ENCODE measurements at places on chromosomes 13 and 19.

GRCh38 chr13:76790980-76791819 is 95.0 kb downstream of the KCTD12 start:
- no peak for DNase-seq

DNA sequence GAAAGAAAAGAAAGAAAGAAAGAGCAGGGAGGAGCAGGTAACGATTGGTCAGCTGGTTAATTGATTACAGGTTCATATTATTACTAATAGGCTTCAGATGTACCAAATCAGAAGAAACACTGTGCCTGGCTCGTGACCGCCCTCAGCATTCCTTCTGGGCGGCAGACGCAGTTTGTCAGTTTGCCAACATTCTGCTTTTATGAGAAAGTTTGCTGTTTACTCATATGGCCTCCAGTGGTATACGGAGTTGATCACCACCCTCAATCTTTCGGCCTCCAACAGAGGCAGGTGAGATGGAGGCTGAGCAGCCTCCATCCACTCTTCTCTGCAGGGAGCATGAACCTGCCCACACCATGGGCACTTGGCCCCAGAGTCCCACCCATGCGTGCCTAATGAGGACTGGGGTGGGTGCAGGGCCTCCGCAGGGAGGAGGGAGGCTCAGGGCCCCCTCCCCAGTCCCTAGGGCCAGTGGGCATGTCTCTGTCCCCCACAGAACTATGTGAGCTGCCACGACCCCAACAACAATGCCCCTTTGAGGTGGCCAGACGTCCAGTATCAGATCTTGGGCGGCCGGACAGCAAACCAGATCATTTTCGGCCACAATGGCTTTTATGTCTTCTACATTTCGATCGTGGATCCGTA is 8.8 kb downstream of the PRR22 start:
- no peak for DNase-seq

DNA sequence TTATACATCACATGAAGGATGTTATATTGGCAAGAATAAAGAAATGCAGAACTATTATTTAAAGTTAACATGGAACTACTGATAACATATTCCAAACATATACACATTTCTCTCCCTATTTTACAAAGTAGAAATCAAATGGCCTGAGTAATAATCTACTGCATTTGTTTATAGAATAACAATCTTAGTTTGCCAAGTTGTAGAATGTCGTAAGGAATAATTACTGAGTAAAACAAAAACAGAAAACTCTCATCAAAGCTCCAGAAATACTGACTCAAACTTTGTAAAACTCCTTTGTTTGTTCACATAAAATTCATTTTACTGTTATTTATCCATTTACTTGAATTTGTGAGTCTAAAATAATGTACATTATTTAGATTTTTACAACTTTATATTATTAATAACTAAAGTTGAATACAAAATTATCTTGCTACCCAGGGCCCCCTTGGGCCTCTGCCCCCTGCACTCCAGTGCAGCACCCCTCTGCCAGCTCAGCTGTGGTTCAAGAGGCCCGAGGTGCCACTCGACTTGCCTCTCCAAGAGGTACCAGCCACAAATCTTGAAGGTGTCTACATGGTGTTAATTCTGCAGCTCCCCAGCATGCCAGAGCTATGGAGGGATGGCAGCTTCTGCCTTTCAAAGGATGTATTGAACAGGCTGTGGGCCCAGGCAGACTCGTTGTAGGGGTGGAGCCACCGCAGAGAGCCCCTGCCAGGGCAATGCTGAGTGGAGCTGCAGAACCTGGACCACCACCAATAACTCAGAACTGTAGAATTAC is 2819.7 kb downstream of the PCDH9 start:
- no peak for DNase-seq

GRCh38 chr13:78659732-78660494 is 958 bp upstream of the OBI1 start:
- peak; percentile 19 for DNase-seq

DNA sequence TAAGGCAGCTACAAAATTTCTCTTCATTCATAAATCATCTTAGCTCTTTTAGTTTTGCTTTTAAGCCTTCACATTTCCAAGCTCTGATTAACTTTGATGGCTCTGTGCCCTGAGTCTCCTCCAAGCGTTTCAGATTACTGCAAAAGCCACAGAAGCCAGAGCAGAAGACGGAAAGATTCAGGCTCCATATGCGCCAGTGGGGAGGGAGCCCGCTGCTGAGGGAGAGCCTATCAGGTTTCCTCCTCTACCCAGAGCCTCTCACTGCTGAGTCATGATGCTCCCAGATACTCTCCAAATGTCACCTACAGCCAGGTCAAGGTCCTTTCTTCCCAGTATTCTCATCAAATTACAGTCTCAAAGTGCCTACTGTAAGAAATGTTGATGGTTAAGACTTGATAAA is 193.6 kb downstream of the RAP2A start:
- DNase-seq: no peak

- DNase-seq: peak; percentile 51
These were observed 23.7 kb upstream of the GPR18 start for GRCh38 chr13:99281811-99282263.

- no peak for DNase-seq
These were observed 34.1 kb downstream of the RGCC start for GRCh38 chr13:41491436-41491835.

DNA sequence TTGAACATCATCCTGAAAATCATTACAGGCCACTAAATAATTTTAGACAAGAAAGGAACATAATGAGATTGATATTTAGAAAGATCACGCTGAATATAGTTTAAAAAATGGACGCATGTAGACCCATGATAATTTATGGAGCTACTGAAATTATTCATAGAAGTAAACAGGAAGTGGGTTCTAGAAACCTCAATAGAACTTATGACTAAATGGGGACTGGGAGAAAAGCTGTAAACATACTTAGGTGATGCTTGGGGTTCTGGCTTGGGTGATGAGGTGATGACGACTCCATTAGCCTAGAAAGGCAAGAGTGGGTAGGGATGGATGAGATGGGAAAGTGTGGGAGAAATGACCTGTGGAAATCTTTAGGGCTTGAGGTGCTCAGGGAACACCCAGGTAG is 484.0 kb downstream of the MYO16 start:
- DNase-seq: no peak

DNA sequence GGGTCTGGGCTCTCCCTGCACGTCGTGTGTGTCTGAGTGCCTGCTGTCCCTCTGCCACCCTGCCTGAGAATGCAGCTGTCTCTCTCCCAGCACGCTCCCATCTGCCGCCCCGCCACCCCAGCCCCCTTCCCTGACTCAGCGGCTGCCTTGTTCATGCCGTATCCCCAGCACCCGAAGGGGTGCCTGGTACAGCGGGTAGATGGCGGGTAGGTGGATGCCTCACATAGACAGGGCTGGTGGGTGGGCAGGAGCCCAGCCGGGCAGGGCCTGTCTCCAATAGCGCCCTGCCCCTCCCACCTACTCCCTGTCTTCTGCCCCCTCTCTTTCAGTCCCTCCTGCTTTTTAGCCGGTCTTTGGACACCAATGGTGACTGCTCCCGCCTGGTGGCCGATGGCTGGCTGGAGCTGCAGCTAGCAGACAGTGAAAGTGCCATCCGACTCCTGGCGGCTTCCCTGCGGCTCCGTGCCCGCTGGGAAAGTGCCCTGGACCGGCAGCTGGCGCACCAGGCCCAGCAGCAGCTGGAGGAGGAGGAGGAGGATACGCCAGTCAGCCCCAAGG is 30.3 kb downstream of the DHX34 start:
- no peak for DNase-seq

GRCh38 chr13:35387682-35388250 is 88.7 kb downstream of the MAB21L1 start:
- DNase-seq: no peak

- no peak for DNase-seq
These were observed 151.6 kb upstream of the FREM2 start for GRCh38 chr13:38535261-38535660.

GRCh38 chr13:100362781-100363180 is 225.8 kb downstream of the GGACT start:
- DNase-seq: no peak

GRCh38 chr19:2461751-2462634 is 5.2 kb upstream of the LMNB2 start:
- DNase-seq: no peak

- peak; percentile 59 for DNase-seq
These were observed 13.8 kb downstream of the DNASE2 start for GRCh38 chr19:12867120-12868099.

DNA sequence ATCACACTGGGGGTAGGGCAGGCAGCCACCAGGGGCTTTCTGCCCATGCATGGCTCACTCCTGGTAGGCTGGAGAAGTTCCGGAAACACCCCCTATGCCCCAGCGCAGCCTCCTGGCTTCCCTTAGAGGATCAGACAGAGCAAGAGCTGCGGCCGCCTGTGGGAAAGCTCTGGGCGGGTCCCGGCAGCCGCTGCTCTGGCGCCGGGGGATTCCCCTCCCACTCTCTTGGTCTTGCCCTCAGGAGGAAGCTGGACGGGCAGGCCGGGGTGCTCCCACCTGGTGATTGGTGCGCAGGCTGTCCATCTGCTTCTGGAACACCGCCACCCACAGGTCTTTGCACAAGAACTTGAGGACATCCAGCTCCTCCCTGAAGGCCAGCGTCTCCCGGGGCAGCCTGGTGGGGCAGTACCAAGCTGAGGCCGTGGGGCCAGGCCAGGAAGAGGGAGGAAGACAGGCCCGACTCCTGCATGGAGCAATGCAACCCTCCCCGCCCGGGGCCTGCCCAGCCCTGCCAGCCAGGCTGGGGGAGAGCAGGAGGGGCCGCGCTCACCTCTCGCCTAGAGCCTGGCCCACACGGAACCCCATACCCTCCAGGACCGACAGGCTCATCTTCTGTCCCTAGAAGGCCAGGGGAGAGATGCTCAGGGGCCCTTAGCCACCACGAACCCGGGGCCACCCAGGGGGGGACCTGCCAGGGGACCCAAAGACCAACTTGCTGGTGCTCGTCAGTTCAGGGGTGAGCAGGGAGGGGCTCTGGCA is 4.0 kb upstream of the NKPD1 start:
- DNase-seq: peak; percentile 44

Measured in T-helper 1 cell (primary cell).